Upper lobe of left lung (tissue), 6 donors: ENCODE measurements at places on chromosomes 11 and 22. TPM values are rescaled to one million over a fixed set of nuclear protein-coding genes. Genes with fewer than 3 reads are reported as not detected.

GRCh38 chr11:96230686-96231085 lies 112.3 kb downstream of the MAML2 start:
- no peak for DNase-seq

GRCh38 chr11:65536412-65537295 lies 11.8 kb downstream of the SCYL1 start:
- DNase-seq: no peak

- no peak for DNase-seq
Measured at GRCh38 chr11:46731545-46731944, 12.5 kb downstream of the F2 start.

DNA sequence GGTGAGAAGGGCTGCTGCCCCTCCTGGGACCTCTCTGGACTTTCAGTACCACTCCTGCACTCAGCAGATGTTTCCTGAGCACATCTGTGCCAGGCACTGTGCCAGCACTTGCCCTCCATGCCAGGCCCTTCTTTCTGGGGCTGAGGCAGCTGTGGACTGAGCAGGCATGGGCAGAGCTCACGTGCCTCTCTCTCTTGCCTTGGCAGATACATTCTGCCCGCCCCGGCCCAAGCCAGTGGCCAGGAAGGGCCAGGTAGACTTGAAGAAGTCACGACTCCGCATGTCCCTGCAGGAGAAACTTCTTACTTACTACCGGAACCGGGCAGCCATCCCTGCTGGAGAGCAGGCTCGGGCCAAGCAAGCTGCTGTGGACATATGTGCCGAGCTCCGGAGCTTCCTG lies 8.3 kb upstream of the ATF4 start:
- no peak for DNase-seq

The TRPC6 gene
- 21.4 TPM for total RNA-seq

The CHRM1 gene
- 7.3 TPM for total RNA-seq

The PRDM11 gene
- total RNA-seq: 13.1 TPM

The OR2AG1 gene
- total RNA-seq: not detected
